ENCODE measurements at places on chromosomes 3 and 15.

GRCh38 chr3:72494130-72494529 is 354.1 kb downstream of the SHQ1 start:
- no peak for DNase-seq

DNA sequence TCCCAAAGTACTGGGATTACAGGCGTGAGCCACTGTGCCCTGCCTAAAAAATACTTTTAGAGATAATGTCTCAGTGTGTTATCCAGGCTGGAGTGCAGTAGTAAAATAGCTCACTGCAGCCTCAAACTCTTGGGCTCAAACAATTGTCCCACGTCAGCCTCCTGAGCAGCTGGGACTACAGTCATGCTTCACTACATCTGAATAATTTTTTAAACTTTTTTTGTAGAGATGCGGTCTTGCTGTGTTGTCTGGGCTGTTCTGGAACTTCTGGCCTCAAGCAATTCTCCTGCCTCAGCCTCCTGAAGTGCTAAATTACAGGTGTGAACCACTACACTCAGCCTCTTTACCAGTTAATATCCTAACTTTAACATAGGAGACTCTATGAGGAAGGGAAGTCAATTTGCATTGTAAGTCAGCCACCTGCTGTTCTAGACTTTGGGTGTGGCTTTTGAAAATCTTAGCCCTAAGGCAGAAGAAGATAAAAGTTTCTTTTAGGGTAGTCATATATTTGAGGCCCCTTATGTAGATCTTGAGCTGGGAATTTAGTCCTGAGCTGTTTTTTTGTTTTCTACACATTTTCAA is 78.2 kb upstream of the RASGRP1 start:
- DNase-seq: no peak

GRCh38 chr3:195690951-195691350 is 29.8 kb upstream of the MUC20 start:
- no peak for DNase-seq

GRCh38 chr15:61712129-61712759 is 348.0 kb downstream of the VPS13C start:
- DNase-seq: no peak

GRCh38 chr15:25882466-25882865 is 19.3 kb upstream of the ATP10A start:
- no peak for DNase-seq

Data from stimulated activated CD4-positive, alpha-beta T cell treated with anti-CD3 and anti-CD28 coated beads, Interleukin-15, amount 100 ng/mL, for 48 hours (primary cell).